WTC11 (cell line): ENCODE measurements at places on chromosomes 12 and 14. TPM values are rescaled to one million over a fixed set of nuclear protein-coding genes. Genes with fewer than 3 reads are reported as not detected.
A peak's percentile ranks its signal among the peaks of the same experiment; 100 is the strongest.

The VWF gene
- 0.48 to 0.98 TPM (median 0.78 TPM) in 3 replicates for total RNA-seq

DNA sequence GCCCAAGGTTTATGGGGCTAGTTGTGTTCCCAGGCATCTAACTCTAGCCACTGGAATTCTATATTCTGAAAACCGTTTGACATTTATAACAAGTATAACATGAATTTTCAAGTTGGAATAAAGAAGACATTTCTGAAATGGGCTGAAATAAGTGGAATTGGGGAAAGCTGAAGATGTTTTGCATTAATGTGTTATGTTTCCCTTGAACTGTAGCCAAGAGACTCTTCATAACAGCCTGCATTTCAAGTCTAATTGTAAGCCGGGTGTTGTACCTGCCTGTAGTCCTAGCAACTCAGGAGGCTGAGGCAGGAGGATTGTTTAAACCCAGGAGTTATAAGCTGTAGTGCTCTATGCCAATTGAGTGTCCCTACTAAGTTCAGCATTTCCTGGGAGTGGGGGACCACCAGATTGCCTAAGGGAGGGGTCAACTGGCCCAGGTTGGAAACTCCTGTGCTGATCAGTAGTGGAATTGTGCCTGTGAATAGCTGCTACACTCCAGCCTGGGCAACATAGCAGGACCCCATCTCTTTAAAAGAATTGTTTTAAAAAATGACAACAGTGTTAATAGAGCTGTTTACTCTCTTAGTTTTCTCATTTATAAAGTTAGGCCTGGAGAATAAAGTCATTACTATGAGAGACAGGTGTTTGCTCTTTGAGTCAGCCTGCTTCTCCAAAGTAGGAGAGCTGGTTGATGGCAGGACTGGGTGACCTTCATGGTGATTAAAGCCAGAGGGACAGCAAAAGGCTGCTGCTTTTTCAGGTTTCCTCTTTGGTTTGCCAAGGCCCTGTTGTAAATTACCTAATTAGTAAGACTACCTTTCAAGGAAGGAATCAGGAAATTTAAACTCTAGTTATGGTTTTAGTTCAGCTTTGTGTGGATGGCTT lies 483.6 kb upstream of the RGS6 start:
- peaks cover 17% of the 10 kb centered on the region for H3K36me3 ChIP-seq
- H3K4me1 ChIP-seq, result peaks cover 21% of the 10 kb centered on the region
- H3K27me3 ChIP-seq, result no peaks in the 10 kb centered on the region
- H3K27ac ChIP-seq, result peak overlapping the region; percentile 55
- no peak for DNase-seq
- H3K4me3 ChIP-seq, result no peak overlapping the region

DNA sequence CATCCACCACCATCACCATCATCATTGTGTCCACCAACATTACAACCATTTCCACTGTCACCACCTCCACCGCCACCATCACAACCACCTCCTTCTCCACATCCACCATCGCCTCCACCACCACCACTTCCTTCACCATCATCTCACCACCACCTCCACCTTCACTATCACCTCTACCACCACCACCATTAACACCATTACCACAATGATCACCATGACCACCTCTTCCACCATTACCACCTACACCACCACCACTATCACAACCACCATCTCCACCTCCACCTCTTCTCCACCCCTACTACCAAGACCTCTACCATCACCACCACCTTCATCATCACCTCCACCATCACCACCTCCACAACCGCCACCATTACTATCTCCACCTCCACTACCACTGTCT lies 16.4 kb downstream of the ISCU start:
- DNase-seq, result no peak
- H3K4me3 ChIP-seq, result no peak overlapping the region
- no peak overlapping the region for H3K27ac ChIP-seq
- no peaks in the 10 kb centered on the region for H3K36me3 ChIP-seq
- no peaks in the 10 kb centered on the region for H3K27me3 ChIP-seq

DNA sequence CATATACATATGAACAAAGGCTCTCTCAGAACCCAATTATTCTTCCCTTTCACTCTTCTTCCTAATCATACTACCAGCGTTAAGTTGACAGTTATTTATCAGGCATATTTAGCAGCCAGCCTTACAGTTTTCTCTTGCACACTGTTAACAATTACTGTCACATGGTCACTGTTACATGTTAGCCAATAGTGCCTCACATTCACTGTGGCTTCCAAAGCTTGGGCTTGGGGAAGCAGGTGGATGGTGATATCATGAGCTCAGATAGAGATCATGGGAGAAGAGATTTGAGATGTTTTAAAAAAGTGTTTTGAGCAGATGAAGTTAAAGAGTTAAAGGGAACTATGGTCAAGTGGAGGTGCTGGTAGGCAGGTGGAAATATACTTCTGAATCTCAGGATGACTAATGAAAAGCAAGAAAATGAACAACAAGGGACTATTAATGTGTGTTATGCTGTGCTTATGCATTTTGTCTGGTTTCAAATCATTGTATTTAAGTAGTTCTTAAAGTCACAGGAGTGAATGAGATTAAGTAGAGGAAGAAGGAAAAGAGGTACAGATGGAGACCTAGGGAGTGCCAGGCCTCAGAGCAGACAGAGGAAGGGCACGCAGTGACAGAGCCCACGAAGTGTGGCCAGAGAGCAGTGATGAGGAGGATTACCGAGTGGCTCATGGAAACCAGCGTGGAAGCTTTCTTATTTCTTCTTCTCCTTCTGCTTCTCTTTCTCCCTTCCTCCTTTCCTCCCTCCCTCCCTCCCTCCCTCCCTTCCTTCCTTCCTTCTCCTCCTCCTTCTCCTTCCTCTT lies 39.6 kb downstream of the BICD1 start:
- no peak overlapping the region for H3K4me3 ChIP-seq
- no peak overlapping the region for H3K27ac ChIP-seq
- H3K4me1 ChIP-seq, result peaks cover 15% of the 10 kb centered on the region
- DNase-seq, result no peak
- no peaks in the 10 kb centered on the region for H3K27me3 ChIP-seq
- peaks cover 16% of the 10 kb centered on the region for H3K36me3 ChIP-seq

- no peaks in the 10 kb centered on the region for H3K36me3 ChIP-seq
- DNase-seq, result no peak
- H3K27me3 ChIP-seq, result no peaks in the 10 kb centered on the region
- no peak overlapping the region for H3K4me3 ChIP-seq
- H3K4me1 ChIP-seq, result peaks cover 25% of the 10 kb centered on the region
Measured at GRCh38 chr12:51020448-51021182, 5.6 kb downstream of the SLC11A2 start.
